Stimulated activated CD4-positive, alpha-beta T cell treated with anti-CD3 and anti-CD28 coated beads, TNF-alpha, amount 100 ng/mL, for 24 hours (primary cell): ENCODE measurements at places on chromosomes 5 and 9.

DNA sequence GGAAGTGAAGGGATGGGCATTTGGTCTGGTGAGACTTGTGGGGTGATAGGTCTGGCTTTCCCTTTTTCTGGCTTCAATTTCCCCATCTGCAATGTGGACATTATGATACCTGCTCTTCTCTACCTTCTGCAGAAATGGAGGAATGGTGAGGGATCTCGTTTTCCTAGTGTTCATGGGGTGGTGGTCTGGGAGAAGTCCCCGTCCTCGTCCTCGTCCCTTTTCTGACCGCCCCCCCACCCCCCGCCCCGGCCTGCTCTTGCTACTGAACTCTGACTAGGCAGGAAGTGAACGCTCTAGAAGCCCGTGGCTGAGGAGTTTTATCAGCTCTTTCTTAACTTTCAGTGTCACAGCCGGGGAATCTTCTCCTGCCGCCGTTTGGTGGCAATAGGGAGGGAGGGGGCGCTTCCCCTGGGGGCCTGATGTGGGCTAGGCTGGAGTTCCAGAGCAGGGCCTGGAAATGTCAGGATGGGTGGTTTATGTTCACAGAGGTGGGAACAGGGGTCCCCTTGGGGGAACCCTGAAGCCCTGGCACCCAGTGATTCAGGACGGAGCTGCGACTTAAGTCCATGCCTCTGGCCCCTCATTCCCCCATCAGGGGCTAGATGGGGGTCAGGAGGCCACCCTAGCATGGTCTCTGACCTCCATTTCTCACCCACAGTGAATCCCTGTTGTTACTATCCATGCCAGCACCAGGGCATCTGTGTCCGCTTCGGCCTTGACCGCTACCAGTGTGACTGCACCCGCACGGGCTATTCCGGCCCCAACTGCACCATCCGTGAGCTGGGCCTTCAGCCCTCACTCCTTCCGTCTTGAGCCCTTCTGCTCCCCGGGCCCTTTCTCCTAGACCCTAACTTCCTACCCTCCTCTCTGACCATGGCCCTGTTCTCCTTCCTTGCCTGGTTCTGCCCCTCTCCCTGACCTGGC is 6.7 kb downstream of the PTGS1 start:
- no peak for DNase-seq

DNA sequence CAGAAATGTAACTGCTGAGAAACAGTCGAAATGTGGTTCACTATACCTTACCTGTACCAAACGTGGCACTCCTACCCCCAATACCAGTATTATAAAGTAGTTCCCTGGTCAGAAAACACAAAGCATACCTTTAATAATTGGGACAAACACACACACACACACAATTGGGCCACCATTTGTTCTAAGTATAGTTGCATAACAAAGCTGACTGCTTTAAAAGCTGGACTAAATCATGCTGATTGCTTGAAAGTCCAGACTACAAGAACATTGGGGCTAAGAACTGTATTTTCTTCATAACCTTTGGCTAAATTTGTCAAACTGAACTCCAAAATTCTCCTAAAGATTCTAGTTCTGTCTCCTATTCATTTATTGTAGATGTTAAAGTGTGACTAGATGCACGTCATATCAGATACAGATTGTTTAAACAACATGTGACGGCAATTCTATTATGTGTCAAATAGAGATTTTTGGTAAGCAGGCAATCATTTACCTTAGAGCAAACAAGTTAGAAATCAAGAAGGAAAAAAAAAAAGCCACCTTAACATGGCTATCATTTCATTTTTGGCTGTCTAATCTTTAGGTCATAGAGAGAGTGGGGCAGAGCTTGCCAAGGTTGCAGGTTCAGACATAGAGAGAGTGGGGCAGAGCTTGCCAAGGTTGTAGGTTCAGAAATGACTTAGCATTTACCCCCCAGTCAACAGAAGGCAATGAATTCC is 265.1 kb downstream of the ARL15 start:
- DNase-seq, result no peak

DNA sequence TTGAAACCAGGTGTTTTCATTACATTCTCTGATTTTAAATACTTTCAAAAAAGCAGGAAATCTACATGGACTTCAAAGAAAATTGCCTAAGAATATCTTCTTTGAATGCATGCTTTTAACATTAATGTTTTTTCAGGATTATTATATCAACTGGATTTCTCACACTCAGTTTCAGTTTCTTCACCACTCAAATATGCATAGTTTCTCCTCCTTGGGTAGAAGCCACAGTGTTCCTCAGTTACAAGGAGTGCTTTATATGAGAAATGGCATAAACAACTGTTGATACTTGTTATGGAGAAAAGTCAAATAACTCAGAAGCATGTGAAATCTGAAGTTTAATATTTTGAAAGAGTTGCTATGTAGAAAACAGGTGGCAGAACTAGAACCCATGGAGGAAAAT is 196.9 kb downstream of the DMRTA1 start:
- DNase-seq, result no peak

DNA sequence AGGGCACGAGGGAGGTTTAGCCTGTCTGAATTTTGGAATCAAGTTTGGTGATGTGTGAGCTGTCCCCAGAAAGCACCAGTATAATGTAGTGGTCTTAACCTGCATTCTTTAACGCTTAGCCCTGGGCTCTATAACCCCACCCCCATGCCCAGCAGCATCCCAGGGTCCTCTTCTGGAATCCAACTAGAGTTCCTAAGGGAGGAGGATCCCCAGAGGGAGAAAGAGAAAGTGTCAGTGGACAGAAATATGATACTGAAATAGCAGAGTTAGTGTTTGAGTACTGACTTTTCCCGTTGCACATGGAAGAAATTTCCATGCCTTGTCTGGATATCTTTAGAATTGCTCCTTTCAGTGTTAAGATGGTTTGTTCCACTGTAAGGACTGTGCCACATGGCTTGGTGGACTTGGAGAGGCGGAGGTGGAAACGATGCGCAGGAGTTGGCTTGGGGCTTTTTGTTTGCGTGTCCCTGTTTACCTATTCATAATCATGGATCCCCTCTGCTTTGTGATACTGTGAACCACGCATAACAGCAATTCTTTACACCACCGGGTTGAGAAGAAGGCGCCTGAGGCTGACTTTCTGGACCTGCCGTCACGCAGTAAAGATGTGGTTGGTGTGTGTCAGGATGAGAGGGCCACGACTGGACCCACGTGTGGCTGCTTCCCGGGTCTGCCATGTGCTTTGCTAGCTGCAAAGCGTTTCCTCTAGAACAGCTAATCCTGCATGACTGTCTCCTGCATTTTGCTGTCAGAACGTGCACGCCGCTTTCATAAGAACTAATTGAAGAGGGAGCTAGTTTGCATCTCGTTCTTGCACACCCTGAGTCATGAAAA is 142.3 kb downstream of the SMARCA2 start:
- peak; percentile 46 for DNase-seq

- DNase-seq, result no peak
Measured at GRCh38 chr9:129103595-129103965, 7.0 kb downstream of the CRAT start.

- DNase-seq, result no peak
Measured at GRCh38 chr5:180290568-180291233, 1.2 kb downstream of the MAPK9 start.
